Breast epithelium (tissue), 4 donors: ENCODE measurements at places on chromosomes 5 and 9. TPM values are rescaled to one million over a fixed set of nuclear protein-coding genes. Genes with fewer than 3 reads are reported as not detected.

- no peak for DNase-seq
These were observed 292.5 kb downstream of the PARP8 start for GRCh38 chr5:50958852-50959457.

- DNase-seq, result no peak
These were observed 192.0 kb downstream of the ARHGAP26 start for GRCh38 chr5:142962174-142962533.

DNA sequence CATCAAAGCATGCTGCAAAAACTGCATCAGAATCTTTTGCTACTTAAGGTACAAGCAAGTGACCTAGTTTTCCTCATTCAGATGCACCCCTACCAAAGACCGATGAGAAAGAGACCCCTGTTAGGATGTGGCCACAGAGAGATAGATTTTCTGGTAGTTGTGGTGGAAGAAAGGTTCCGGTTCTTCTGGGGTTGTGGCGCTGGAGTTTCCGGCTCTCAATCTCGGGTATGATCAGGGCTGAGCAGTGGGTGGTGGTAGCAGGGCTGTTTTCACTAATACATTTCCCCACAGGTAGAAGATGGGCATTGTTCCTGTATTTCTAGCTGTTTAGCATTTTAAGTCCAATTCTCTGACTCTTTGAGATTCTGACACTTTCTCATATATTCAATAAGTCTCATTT, 58.4 kb downstream of the PCSK1 start:
- no peak for DNase-seq

DNA sequence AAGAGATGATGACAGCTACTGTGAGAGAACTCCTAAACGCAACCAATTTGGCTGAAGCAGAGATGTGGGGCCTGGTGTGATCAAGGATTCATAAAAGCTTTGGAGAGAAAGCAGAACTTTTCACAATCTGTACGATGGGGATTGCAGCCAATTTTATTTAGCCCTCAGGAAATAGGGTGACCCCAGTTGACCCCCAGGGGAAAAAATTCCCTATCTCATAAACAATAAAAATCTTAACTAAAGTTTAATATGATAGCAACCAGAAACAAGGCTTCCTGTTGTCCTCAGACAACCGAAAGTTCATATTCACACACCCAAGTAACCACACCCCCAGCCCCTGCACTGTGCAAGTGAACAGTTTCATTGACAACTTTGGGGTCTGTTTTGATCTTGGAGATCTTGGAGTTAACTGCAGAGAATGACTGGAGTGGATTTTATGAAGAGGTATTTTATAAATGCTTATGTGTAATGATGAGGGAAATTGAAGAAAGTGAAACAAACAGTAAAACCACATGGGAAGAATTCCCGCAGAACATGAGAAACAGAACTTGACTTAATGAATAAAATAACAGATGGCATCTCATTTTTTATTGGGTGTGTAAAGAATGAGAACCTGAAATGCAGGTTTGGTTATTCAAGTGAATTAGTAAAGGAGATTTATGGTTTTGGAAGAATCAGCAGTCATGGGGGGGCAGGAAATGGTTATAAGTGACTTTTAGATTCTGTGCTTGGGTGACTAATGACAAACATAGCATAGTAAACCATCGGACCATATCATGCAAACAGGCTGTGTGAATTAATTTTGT, 94.5 kb downstream of the PDE4D start:
- DNase-seq, result no peak

DNA sequence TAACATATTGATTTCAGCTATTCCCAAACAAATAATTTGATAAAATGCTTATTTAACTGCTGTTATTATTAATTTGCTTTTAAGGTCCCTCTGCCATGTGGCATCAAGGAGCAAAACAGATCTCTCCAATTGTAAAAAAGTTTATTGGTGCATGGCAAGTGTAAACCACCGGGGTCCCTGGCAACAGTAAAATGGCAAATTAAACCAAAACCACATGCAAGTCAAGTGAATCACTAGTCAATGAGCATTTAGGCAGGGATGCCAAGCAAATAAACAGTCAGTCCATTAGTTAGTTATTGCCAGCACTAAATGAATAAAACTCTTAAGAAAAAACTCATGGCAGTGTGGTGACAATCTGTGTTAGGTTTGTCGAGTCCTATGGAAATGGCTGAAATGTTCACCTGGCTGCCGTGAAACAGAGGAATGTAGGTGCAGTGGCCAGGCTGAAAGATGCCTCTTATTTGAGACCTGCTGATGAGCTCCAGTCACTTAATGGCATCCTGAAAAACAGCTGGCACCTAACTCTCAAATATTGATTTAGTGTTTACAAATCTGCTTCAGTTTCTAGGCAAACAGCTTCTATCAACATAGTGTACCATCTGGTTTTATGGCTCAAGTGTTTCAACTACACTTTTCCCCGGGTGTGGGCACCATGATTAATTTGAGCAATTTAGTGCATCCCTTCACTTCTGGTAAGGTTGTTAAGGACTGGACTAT, 296.5 kb upstream of the ITGA1 start:
- DNase-seq, result no peak

- DNase-seq, result no peak
These were observed 867.7 kb downstream of the NR2F1-AS1 start for GRCh38 chr5:92713335-92713743.

DNA sequence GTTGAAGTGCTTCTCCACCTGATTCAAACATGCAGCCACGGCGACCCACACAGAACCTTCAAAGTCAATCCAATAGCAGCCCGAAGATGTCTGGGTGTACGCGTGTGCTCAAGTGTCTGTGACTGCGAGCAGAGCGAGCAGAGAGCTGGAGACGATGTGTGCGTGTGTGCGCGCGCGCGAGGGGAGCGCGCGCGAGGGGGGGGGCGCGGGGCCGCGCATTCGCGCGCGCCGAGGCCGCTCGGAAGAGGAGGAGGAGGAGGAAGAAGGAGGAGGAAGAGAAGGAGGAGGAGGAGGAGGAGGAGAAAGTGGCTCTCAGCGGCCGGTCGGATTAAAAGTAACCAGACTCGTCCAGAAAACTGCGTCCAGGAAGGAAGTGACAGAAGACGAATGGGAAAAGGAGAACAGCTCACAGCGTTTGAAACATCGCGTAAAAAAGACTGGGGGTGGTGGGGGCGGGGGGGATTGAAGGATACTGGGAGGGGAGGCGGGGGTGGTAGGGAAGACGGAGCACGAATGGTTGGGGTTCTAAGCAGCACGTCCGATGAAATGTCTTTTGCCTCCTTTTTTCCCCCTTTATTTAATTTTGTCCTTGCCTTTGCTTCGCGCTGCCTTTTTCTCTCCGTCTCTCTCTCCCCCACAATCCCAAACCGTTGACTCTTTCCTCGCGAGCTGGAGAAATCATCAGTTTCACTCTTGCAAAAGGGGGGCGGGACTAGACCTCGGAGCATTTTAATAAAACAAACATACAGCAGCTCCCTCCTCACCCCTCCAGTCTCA, at the start of gene MEF2C:
Gene MEF2C (minus strand): TSS at position 126 of the 777 bp plus-strand sequence. CDS start 59,396 bp downstream, outside the sequence.
- DNase-seq, result no peak

- no peak for DNase-seq
These were observed 101.5 kb upstream of the DHFR start for GRCh38 chr5:80756292-80756691.

DNA sequence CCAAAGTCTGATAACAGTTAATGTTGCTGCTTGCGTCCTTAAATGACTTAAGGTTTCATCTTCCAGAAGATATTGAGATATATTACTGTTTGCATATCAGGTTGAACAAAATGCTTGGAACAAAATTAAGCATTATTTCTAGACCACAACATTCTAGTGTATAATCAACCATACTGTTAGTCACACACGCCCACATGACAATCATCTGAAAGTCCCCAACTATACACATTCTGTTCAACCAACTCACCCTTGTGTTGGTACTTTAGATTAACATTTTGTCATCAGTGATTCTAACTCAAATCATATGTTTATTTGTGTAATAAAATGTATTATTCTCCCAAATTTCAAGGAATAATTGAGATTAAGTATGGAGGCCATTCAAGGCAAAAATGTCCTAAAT, 47.3 kb downstream of the LURAP1L start:
- no peak for DNase-seq

- no peak for DNase-seq
These were observed 213.7 kb downstream of the TLR4 start for GRCh38 chr9:117917873-117918272.

GRCh38 chr9:70533492-70533891, 119.0 kb upstream of the KLF9 start:
- no peak for DNase-seq

Gene COL15A1
- total RNA-seq, result 13.9 TPM

Gene IFNA14
- not detected for total RNA-seq
